ENCODE measurements at places on chromosomes 3 and 15.

GRCh38 chr15:99707473-99708270, 25.6 kb downstream of the LYSMD4 start:
- no peak for DNase-seq

DNA sequence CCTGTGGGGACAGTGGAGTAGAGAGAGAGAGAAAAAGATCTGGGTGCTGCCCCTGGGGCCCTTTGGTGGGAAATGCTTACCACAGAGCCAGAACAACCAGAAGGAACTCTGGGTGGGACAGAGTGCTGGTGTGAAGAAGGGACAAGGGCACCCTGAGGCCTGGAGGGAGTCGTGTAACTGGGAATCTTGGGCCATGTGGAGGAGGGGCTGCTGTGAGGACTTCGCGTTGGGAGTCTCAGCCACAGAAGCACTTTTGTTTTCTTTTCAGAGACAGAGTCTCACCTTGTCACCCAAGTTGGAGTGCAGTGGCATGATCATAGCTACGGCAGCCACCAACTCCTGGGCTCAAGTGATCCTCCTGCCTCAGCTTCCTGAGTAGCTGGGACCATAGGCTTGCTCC, 24.3 kb downstream of the XYLB start:
- no peak for DNase-seq

GRCh38 chr3:192494174-192494573, 233.2 kb downstream of the FGF12 start:
- no peak for DNase-seq

GRCh38 chr15:101018450-101018849, 99.3 kb downstream of the LRRK1 start:
- no peak for DNase-seq

GRCh38 chr3:153614563-153614962, 452.5 kb downstream of the RAP2B start:
- no peak for DNase-seq

DNA sequence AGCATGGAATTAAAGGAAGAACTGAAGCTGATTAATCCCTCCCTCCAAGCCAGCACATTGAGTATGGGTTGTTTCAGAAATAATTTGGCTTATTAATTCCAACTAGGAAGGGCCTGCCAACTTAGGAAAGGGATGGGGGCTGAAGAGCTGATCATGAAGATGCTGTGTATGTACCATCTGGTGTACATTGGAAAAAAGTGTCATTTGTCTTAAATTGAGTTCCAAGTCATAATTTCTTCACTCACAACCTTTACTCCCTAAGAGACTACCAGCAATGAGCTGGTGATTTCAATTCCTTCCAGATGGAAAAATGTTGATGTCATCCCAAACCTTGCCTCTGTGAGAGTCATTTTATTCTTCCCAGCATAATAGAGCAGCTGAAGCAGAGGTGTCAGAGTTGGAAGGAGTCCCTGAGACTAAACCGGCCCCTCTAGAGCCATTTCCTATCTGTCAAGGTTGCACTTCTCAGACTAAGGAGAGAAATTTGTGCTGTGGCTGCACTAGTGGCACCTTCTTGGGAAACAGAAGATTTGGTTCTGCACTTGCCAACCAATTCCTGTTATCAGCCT, 79.4 kb downstream of the GTPBP8 start:
- no peak for DNase-seq

DNA sequence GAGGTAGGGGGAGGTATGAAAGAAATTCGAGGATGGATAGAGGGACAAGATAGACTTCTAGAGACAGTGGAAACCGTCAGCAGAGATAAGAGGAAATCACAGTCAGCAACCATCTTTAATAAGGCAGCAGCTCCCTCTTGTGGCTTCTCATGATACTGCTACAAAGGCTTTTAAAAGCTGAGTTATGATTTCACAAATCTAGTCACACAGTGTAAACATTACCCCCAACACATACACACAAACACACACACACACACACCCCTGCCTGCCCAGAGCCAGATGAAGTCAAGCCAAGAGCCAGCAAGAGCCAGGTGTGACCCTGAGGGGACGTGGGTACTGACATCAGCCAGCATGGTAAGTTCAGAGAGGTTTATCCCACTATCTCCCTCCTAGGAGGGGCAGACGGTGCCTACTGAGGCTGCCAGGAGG, 18.9 kb upstream of the TGM5 start:
- no peak for DNase-seq

DNA sequence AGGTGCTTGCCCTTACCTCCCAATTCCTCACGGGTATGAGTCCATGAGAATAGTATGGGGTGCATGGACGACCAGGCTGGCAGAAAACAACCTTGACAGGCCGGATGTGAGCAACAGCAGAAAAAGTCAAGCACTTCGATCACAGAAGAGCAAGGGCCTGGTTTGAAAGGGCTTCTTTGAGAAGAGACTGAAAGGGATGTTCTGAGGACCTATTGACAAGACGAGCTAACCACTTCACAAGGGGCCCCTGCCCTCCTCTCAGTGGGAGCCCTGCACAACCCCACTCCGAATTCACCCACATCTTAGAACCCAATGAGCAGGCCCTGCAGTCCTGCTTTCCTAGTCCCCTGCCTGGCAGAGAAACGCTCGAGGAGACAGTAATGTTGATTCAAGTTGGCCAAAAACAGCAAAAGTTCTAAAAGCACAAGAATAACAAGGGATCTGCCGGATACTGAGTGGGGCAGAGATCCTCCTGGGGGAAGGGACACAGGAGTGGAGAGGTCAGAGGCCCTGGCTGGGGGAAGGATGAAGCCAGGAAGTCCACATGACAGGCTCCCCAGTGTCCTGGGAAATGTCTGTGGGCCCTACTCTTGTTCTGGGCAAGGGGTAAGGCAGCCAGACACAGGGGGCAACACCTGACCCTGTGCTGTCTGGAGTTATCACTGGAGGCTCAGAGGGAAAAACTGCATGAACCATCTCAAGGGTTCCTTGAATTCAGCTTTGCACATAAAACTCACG, 14.8 kb upstream of the CX3CR1 start:
- DNase-seq: no peak

Data from activated CD4-positive, alpha-beta T cell treated with anti-CD3 and anti-CD28 coated beads for 1 hour (primary cell).